ENCODE measurements at places on chromosomes 2 and 18. TPM values are rescaled to one million over a fixed set of nuclear protein-coding genes. Genes with fewer than 3 reads are reported as not detected.

DNA sequence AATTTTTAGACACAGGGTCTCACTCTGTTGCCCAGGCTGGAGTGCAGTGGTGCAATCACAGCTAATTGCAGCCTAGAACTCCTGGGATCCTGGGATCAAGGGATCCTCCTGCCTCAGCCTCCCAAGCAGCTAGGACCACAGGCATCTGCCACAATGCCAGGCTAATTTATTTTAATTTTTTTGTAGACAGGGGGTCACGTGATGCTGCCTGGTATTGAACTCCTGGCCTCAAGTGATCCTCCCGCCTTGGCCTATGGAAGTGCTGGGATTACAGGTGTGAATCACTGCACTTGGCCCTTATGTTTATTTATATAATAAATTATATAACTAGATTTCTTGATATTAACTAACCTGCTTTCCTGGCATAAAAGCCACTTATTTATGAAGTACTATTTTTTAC is 1081.7 kb upstream of the FANCL start:
- DNase-seq, result no peak

DNA sequence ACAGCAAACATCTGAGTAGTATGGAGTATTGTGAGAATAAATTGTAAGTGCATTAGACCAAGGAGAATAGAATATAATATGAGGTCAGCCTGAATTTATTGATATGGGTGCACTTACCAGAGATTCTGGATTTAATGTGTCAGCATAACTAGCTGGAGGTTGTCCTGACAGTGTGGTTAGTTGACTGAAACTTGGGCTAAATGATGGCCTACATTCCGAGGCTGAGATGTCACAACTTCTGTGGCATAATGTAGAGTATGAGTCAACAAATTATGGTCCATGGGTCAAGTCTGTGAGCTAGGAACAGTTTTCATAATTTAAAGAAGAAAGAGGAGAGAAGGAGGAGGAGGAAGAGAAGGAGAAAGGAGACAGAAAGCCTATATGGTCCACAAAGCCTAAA is 127.6 kb downstream of the QPCT start:
- no peak for DNase-seq

- DNase-seq, result no peak
Measured at GRCh38 chr2:122737429-122738077, 982.1 kb downstream of the TSN start.

CNRIP1 gene
- total RNA-seq, result 3.8 TPM

RNF125 gene
- total RNA-seq, result 5.1 TPM

Measured in thymus (tissue), 14 donors.